Upper lobe of right lung (tissue), 1 donor: ENCODE measurements at places on chromosomes 1 and 21.

DNA sequence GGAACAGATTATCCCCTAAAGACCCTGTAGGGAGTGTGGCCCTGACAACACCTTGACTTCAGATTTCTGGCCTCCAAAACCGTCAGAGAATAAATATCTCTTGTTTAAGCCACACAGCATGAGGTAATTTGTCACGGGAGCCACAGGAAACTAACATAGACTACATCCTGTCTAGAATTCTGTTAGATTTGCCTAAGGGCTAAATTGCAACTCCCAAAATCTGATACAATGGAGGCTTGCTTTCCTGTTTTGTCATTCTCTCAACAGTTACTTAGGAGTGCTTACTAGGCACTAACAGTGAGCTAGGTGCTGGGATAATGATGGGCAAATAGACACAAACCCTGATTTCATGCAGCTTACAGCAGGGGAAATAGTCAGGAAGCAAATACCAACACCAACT, 141.6 kb downstream of the MIS18A start:
- no peak for DNase-seq

DNA sequence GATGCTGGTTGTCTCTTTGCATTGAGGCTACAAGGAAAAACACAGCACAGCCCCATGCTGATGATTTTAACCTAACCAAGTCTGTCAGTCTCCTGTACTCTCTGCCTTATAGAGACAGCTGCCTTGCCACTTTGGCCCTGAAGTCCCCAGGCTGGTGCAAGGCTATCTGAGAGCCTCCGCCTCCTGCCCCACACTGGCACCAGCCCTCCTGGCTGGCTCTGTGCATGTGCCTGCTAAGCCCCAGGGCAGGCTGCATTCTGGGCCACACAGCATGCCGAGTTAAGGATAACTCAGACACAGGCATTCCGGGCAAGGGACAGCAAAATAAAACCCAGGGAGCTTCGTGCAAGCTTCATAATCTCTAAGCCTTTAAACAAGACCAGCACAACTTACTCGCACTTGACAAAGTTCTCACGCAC, 910 bp downstream of the RUNX1 start:
- DNase-seq, result peak; percentile 74

DNA sequence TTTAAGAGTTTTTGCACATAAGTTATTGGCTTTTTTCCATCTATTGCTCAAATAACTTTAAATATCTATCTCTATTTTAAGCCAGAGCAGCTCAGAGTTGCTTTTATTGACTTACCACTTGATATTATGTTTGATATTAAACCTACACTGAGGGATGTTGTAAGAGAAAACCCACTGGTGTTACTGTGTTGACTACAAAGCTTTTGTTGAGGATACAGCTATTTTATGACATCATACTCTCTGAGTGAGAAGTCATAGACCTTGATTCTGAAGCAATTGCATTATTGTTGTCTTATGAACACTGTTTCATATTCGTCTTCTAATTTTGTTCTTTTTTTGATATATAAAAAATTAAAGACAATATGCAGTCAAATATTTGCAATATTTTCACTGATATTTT, 560.4 kb downstream of the PTBP2 start:
- no peak for DNase-seq

DNA sequence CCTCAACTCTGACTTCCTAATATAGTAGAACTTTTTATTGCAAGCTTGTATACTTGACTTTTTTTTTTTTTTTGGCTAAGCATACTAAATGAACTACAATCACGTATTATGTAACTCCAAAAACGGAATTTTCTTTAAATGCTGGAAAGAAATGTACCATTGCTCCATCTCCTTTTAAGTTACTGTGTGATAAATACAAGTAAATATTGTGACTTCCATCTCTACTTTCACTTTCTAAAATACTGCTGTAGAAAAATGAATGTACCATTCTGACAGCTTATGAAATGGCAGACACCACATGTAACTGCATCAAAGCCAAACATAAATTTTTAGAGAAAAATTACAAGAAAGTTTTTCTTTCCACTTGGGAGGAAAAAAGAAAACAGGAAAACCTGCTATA, 54.7 kb downstream of the ASH1L start:
- no peak for DNase-seq

DNA sequence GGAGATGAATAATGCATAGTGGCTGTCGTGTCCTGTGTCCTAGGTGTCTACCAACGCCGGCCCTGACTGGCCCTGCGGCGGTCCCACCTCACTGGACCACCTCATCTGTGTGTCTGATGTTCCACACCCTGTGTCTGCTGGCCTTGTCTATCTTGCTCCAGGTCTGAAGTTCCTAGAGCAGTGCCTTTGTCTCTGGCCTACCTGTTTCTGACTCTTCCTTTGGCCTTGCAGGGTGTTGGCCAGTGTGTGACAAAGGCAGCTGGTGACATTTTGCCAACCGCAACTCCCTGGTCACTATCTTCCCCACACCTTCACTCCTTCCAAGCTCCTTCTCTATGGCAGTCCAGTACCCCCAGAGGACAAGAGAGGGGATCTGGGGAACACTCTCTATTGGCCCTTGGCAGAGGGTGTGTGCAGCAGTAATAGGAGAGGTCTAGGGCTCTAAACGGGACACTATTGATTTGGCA, 1.4 kb upstream of the AHDC1 start:
- DNase-seq, result peak; percentile 61

GRCh38 chr1:245177071-245177900, 22.5 kb downstream of the KIF26B start:
- DNase-seq, result no peak

DNA sequence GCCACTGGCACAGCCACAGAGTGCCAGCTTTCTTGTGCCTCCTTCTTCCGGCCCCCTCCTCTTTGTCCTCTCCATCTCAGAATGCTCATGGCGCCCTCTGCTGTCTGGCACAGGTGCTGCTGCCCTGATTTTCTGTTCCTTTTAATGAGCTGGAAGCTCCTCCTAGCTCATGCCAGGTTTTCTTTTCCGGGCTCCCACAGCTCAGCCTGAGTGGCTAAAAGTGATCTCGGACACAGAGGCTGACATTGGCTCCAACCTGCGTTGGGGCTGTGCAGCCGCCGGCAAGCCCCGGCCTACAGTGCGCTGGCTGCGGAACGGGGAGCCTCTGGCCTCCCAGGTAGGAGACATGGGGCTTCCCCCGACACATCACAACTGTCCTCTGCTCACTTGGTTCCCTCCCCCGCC, 18.7 kb downstream of the CNTN2 start:
- DNase-seq, result peak; percentile 79

DNA sequence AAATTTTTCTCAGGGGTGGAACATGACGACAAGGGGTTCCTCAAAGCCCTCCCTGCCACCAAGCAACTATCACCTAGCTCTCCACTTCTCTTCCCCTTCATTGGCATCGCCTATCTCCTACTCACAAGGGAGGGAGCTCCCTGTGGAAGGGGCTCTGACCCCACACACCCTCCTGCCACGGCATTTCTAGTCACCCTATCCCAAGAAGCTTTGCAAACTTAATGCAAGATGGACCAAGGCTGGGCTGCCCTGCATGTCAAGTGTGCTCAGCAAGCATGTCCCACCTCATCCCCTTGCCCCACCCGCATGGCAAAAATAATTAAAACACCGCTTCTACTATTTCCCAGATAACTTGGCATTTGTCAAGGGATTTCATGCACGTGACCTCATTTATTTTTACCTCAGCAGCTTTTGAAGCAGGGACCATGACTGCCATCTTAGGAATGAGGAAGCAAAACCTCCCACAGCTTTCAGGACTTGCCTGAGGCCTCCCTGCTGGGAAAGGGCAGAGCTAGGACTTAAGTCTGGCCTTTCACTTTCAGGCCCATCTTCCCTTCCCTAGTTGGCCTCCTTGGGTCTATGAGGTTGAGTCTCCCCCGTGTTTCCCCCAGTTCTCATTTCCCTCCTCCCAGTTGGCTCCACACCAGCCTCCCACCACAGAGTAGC, 161.3 kb downstream of the TSEN15 start:
- no peak for DNase-seq

- DNase-seq, result no peak
Observed at GRCh38 chr1:170521818-170522217, 10.1 kb upstream of the GORAB start.

GRCh38 chr1:98557895-98558294, 103.6 kb upstream of the SNX7 start:
- DNase-seq, result no peak

- DNase-seq, result no peak
Observed at GRCh38 chr1:220697326-220697725, 7.2 kb downstream of the C1orf115 start.

DNA sequence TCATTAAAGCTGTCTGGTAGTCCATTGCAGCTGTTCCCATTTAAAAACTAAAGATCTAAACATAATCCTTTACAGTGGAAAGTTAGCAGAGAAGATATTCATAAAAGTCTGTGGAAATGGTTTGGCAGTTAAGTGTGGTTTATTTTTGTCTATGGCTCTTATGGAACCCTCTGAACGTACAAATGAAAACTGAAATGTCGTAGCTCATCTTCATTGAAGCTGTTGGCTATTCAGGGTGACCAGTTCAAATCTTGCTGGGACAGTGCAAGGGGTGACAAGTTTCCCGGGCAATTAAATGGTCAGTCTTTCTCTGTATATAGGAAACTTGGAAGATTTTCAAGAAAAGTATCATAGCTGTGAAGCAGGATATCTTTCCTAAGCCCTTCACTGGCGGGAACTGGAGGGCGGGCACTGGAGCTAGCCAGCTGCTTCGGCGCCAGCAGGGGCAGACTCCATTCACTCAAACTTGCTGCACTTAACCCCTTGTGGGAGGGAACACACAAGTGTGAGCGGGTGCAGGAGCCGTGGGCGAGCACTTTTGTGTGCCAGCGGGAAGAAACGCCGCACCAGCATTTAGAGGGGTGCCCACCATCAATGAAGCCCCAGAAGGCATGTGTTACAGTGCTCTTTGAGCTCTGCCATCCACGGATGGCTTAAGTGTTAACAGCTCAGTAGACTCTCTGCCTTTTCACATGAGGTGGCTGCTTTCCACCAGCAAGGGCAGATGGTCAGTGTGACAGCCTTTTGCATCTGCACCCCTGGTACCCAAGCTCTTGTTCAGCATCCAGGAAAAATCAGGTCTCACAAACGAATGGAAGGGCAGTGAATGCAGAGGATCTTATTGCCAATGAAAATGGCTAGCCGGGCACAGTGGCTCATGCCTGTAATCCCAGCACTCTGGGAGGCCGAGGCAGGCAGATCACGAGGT, 232.1 kb upstream of the KAZN start:
- no peak for DNase-seq

- DNase-seq, result no peak
Observed at GRCh38 chr21:22046576-22046975, 1048.4 kb downstream of the NCAM2 start.

- DNase-seq, result no peak
Observed at GRCh38 chr1:80536461-80536860, 1264.3 kb upstream of the ADGRL2 start.

- peak; percentile 80 for DNase-seq
Observed at GRCh38 chr1:235954306-235955283, 87.9 kb upstream of the LYST start.

DNA sequence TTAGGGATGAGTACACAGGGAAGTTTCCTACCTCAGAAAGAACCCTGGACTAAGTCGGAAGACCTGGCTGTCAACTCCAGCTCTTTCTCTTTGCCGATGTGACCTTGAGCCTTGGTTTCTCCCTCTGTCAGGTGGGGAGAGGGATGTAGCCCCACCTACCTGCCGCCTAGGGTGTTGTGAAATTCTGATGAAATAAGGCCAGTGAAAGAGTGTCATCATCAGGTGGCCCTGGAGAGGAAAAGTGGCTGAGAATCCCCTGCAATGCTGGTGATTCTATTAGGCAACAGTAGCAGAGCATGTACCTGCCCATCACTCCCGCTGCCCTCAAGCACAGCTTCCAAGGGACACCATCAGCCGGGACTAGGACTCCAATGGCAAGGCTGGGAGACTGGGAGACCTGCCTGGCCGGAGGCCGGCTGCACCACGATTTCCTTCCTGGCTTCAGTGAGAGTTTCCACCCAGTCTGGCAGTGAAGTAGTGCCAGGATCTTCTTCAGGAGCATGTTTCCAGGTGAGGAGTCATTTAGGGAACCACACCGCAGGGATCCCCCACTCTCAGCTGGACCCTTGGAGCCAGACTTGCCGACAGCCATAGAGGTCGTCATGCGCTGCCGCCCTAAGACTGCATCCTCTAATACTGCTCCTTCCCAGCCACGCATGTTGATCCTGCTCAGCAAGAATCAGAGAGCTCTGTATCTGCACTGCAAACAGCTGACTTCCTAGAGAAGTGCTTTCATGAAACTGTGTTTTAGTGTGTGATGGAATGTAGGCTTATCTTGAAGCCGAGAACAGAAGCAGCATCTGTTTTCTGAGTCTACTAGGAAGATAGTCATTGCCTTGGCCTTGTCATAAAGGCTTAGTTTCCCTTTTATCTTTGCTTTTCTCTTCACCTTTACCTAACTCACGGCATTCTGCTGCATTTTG, 88.0 kb upstream of the F3 start:
- DNase-seq, result no peak

DNA sequence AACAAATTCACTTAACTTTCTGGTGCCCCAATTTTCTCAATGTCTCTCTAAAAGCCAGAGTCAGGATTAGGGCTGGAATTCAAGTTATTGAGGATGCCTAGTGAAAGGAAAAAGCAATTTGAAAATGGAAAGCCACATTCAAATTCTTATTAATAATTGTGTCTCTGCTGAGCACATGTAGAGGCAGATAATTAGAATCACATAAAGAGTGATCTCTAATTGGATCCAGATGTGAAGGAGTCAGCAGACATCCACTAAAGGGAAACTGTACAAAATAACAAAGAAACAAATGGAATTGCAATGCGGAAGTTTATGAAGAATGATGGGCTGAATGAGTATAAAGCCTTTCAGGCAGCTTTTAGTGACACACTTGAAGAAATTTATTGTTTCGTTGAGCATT, 482.6 kb downstream of the TTLL7 start:
- DNase-seq, result no peak

DNA sequence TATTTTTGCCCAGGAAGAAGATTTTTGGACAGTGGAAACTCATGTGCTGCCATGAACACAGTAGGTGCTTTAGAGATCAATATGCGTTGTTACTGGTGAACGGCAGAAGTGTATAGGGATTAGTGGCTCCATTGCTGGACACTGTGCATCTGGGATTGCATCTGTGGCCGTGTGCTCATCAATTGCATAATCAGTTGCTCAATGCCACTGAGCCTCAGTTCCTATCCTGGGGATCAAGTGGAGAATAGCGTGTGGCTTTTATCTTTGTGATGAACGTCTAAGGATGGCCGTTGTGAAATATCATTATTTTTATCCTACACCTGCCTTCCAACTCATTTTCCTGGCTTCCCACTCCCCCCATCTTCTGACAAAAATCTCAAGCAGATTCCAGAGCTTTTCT, 5.4 kb downstream of the TNN start:
- no peak for DNase-seq

GRCh38 chr1:176847052-176847451, 317.5 kb downstream of the ASTN1 start:
- no peak for DNase-seq

GRCh38 chr1:228475812-228476211, 11.4 kb upstream of the RNF187 start:
- DNase-seq, result no peak

- peak; percentile 92 for DNase-seq
Observed at GRCh38 chr1:21937372-21938121, 437 bp upstream of the HSPG2 start.

GRCh38 chr1:159964144-159964543, 10.1 kb upstream of the SLAMF9 start:
- no peak for DNase-seq
